Kidney glomerular epithelial cell (primary cell): ENCODE measurements at places on chromosomes 5 and 9.

DNA sequence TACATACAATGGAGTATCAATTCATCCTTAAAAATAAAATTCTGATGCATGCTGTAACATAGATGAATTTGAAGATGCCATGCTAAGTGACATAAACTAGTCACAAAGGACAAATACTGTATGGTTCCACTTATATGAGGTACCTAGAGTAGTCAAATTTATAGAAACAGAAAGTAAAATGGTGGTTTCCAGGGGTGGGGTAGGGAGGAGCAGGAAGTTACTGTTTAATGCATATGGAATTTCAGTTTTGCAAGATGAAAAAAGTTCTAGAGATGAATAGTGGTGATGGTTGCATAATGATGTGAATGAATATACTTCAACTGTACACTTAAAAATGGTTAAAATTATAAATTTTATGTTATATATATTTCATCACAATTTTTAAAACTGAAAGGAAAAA is 57.3 kb upstream of the FNIP1 start:
- no peak for DNase-seq

GRCh38 chr9:138076650-138077009 is 199.0 kb downstream of the CACNA1B start:
- no peak for DNase-seq

DNA sequence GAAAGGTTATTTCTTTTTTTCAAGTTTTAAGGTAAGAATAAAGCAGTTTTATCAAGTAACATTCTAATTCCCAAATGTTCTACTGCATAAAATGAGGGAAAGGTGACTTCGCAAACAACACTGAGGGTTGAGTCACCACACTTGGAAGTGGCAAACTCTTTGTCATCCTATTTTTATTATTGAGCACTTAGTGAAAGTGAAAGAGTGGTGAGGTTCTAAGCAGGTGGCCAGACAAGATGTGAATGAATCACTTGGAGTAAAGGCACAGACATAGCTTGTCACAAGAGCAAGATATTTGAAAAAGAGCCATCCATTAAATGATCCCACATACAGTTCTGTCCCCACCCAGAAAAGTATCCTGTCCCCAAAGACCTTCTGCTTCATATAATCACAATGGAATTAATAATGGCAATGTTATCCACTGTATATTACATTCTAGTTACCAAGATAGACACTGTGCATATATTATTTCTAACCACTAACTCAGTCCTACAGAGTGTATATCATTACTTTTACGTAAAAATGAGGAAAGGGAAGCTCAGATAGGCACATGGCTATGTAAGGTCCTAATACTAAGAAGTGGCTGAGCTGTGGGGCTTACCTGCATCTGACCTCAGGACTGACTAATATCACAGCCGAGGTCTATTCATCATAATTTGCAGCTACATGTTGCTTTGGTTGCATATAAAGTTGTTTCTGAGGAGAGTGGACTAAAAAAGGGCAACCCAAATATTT is 730.4 kb upstream of the MEF2C start:
- DNase-seq = no peak

- DNase-seq = no peak
These were observed 20.7 kb downstream of the CWC27 start for GRCh38 chr5:64789457-64789856.

- DNase-seq = no peak
These were observed 65.0 kb downstream of the ROR2 start for GRCh38 chr9:91884696-91885687.

- peak; percentile 16 for DNase-seq
These were observed at the start of gene SH3PXD2B for GRCh38 chr5:172454358-172455086. SH3PXD2B (minus strand) TSS chr5:172454525; CDS start chr5:172454352, 173 bp downstream.

GRCh38 chr9:4356306-4356705 is 56.4 kb upstream of the GLIS3 start:
- DNase-seq = no peak

- DNase-seq = peak; percentile 43
These were observed 1.7 kb downstream of the SLIT3 start for GRCh38 chr5:169299191-169299662.

GRCh38 chr5:89901346-89901745 is 508.2 kb downstream of the CETN3 start:
- DNase-seq = no peak

DNA sequence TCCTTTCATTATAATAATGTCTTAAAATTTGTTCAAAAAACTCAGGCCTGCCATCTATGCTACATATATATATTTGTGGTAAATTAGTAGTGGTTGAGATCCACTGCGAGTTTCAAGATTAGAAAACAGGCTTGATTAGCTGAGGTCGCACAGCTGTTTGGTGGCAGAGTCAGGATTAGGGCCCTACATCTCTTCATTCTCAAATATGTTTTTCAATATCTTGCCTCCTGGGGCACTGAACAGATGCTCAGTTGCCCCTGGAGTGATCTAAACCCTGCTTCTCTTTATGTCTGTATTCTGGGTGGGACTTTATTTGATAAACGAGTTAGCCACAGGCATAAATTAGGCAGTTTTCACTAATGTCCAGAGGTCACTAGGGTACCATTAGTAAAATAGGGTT is 27.8 kb upstream of the CEP120 start:
- DNase-seq = no peak

- no peak for DNase-seq
These were observed 6.3 kb upstream of the ASB6 start for GRCh38 chr9:129648092-129648763.

- DNase-seq = no peak
These were observed 53.7 kb downstream of the RICTOR start for GRCh38 chr5:39020458-39020857.

GRCh38 chr5:145980259-145980658 is 43.9 kb downstream of the SH3RF2 start:
- no peak for DNase-seq

DNA sequence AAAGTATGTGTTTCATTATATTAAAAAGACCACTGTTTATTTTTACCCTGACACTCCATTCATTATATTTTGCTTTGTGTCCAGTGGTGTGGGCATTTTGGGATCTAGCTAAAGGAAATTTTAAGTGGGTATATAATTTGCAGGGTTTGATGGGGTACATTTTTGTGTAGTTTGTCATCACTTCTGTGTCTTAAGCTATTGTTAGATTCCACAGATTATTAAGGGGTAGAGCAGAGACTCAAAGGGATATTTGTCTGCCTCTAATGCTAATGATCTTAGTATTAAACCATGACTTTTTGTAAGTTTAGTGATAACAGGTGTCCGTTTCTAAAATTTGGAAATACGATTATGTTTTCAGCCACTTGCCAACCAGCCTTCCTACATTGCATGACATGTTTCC is 731.6 kb downstream of the BRINP1 start:
- DNase-seq = no peak

- DNase-seq = no peak
These were observed at the start of gene PCDHGA11 for GRCh38 chr5:141420855-141421488. PCDHGA11 (plus strand) TSS chr5:141421051; CDS start chr5:141421228, 177 bp downstream.

DNA sequence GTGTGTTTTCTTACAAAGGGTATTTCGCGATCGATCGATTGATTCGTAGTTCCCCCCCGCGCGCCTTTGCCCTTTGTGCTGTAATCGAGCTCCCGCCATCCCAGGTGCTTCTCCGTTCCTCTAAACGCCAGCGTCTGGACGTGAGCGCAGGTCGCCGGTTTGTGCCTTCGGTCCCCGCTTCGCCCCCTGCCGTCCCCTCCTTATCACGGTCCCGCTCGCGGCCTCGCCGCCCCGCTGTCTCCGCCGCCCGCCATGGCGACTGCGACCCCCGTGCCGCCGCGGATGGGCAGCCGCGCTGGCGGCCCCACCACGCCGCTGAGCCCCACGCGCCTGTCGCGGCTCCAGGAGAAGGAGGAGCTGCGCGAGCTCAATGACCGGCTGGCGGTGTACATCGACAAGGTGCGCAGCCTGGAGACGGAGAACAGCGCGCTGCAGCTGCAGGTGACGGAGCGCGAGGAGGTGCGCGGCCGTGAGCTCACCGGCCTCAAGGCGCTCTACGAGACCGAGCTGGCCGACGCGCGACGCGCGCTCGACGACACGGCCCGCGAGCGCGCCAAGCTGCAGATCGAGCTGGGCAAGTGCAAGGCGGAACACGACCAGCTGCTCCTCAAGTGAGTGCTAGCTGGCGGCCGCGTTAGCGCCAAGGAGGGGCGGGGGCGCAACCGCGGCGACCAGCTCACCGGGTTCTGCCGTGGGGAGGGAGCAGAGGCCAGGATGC is 480 bp downstream of the LMNB1 start:
- peak; percentile 32 for DNase-seq

DNA sequence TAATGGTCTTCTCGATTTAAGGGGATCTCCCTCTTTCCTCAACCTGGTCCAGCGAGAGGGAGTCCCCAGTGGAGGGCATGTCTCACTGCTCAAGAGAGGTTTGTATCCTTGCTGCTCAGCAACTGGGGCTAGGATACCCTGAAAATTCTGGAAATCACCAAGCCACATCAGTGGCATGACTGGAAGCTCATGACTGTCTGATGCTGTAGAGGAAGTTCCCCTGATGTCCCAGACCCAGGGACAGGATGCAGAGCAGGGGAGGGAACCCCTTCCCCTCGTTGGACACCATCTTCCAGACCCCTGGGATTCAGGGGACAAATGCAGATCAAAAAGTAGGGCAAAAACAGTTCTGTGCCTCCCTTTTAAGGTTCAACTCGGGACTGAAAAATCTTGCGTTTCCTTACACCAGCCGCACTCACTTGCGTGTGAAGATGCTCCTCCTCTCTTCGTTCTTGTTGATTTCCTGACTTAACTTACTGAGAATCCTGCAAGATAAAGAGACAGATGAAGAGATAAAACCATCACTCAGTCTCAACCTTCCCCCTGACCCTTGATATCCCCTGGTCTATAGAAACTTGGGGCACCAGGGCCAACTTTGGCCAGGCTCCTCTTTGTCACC is 22.1 kb downstream of the LCP2 start:
- DNase-seq = no peak

DNA sequence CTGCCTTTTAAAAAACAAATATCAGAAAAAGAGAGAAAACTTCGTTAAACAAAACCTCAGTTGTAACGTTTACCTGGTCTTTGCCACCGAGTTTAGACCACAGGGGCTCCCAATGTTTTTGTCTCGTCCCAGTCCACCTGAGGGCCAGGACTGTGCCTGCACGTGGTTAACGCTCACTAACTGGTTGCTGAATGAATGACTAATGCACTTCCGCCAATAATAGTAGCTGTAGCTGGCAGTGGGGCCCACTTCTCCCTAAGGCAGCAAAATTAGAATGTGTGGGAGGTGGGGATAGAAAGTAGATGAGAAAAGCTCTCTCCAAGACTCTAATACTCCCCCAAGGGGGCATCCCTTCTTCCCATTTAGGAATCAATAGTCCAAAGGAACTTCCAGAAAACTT is 29.1 kb upstream of the MED27 start:
- DNase-seq = no peak

DNA sequence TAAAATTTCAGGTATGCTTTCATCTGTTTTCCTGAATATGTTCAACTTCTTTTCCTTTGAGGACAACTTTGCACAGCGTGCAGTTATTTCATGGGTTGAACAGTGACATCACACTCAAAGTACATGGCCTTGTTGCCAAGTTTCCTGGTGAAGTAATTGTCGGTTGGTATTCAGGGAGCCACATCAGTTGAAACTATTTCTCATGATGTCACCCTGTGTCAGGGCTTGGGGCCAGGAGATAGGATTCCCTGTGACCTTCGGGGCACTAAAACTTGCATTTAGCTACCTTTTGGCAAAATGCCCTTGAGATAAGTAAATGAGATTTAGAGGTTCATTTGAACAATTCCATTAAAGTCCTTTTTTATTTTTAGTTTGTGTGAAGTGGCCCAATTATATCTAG is 383.9 kb downstream of the SH3GL2 start:
- DNase-seq = no peak

- DNase-seq = no peak
These were observed 112.3 kb upstream of the FCN2 start for GRCh38 chr9:134768332-134768708.

DNA sequence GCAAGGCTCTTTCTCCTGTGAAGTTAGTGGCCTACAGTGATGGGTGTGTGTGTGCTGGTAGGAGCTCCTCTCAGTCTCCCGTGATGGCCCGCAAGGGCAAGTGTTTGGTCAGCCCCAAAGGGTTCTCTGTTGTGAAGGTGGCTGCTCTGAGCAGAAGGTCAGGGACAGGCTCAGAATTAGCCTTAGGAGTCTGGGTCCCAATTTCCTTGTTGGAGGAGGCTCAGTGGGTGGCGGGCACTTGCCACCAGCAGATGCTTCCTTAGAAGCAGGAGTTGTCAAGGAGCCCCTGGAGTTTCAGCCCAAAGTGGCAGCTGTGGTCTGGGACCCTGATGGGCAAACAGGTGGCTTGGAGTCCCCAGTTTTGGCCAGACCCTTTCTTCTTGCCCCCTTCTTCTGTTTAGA is 154.4 kb downstream of the MACROH2A1 start:
- no peak for DNase-seq

GRCh38 chr5:93591323-93591945 is 8.4 kb downstream of the NR2F1 start:
- DNase-seq = no peak

GRCh38 chr5:148443241-148443640 is 59.5 kb downstream of the FBXO38 start:
- no peak for DNase-seq

DNA sequence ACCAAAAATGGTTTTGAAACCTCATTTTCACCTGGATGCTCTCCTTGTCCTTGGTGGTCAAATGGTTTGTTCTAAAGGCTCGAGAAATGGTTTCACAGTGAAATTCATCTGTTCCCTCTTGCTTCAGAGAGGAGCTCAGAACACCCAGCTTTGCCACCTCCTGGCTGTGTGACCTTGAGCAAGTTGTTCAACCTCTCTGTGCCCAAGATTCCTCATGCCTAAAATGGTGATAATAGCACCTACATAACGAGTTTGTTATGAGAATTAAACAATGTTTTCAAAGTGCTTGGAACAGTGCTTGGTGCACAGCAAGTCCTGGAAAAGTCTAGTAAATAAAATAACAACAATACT is 6.5 kb upstream of the GADD45G start:
- no peak for DNase-seq

- no peak for DNase-seq
These were observed 11.5 kb upstream of the ADGRV1 start for GRCh38 chr5:90547072-90547536.

GRCh38 chr5:126988021-126988569 is 42.3 kb downstream of the MARCHF3 start:
- no peak for DNase-seq

- no peak for DNase-seq
These were observed 90.2 kb upstream of the PARP8 start for GRCh38 chr5:50576265-50576664.

- DNase-seq = no peak
These were observed 45.2 kb upstream of the HMCN2 start for GRCh38 chr9:130220352-130220751.

GRCh38 chr5:159514229-159514810 is 184.0 kb upstream of the IL12B start:
- DNase-seq = peak; percentile 38

DNA sequence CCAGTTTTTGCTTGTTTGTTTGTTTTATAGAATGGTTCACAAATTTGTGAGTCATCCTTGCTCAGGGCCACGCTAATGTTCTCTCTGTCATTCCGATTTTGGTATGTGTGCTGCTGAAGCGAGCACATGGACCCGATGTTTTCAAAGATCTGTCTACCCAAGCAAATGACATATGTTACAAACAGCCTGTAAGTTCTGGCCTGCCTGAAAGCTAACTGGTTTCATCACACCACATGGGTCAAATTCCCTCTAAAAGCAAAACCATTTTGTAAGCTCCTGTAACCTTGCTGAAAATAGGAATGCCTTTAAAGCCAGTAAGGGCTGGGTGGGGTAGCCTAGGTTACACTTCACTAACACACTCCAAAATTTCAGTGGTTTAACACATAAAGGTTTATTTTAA is 25.4 kb downstream of the DMRT3 start:
- no peak for DNase-seq

- no peak for DNase-seq
These were observed 21.7 kb upstream of the ACTBL2 start for GRCh38 chr5:57504357-57504756.
